ENCODE measurements at places on chromosomes 3 and 15.

- no peak for DNase-seq
These were observed 8.6 kb downstream of the KLHL25 start for GRCh38 chr15:85785887-85786780.

- no peak for DNase-seq
These were observed 91.3 kb downstream of the ARNT2 start for GRCh38 chr15:80495401-80495942.

DNA sequence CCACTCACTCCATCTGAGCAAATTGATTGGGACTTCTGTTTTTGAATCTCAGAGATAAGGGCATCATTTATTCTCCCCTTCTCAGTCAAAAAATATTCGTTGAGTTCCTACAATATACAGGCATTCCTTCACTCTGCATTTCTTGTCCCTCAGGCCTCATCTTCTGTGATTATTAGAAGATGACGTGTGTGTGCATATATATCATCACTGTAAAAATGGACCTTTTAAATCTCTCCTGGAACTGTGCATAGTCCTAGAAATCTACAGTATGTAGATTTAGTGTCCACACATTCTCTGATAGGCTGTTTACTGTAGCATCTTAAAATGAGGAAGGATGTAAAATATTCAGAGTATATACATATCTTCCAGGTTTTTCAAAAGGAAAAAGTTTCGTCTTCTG lies 43.2 kb upstream of the PLXNA1 start:
- no peak for DNase-seq

DNA sequence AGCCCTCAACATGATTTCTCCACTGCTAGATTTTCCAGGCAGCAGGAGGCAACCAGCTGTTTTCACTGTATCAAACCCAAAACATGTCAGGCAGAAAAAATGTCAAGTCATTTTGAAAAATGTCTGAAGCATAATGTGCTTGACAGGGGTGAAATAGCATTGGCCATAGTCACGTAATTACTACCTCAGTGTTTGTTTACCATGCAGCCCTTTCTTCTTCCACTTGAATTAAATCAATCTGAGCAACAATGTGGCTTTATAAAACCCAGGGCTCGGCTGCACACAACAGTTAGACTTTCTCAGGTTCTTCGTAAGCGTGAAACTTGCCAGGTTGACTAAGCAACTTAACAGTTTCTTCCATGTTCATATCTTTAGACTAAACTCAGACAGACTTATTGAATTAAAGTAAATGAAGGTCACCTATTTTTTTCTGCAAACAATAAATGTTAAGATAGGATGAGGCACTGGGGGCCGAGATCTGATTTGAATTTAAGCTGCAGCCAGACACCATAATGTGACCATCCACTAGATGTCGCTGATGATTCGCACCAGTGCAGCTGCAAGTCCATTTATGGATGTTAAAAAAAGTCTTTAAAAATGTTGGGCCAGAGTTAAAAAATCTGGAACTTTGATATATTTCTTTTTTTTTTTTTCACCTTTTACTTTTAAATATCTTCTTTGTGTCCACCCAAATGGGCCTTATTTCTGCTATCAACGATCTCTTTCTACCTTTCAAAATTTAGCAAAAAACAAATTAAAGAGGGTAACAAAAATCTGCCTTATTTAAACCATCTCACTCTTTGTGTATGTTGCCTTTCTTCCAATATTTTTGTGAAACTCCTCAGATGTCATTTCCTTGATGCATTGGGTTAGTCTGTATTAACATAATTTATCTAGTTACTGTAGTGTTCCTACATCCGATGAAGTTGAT lies 305.9 kb downstream of the CACNA2D3 start:
- no peak for DNase-seq

DNA sequence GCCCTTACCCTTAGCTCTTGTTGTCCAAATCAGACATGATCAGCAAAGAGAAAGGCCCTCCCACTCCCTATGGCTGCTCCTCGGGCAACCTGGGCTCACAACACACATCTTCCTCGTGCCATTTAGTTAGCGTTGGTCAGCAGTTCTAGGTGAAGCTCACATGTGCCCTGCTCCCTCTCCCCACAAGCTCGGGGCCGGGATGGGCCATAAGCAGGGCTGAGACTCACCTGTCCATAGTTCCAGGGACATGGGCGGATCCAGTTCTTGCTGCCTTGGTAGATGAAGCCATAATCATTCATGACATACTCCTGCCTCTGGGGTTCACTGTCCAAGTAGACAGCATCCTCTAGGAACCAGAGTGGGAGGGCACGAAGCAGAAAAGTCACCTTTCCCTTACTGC lies 10.4 kb downstream of the TGM5 start:
- peak; percentile 48 for DNase-seq

GRCh38 chr3:24523215-24523614 lies 28.6 kb upstream of the THRB start:
- no peak for DNase-seq

GRCh38 chr3:178586076-178586475 lies 49.8 kb downstream of the KCNMB2 start:
- DNase-seq = no peak

DNA sequence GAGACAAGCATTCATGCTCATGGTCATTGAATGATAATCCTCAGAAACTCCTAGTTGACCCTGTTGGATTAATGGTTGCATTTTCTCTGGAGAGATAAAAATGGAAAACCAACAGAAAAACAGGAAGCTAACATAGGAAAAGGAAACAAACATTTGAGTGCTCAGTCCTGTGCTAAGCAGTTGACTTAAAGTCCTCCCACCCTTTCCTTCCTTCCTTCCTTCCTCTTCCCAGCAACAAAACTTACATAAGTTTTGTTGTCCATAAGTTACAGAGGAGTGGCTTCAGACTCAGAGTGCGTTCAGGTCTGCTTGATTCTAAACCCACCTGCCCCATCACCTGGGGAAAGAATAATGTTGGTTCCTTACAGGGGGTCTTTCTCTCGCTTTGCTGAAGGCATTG lies 163.8 kb upstream of the RGMA start:
- DNase-seq = no peak

DNA sequence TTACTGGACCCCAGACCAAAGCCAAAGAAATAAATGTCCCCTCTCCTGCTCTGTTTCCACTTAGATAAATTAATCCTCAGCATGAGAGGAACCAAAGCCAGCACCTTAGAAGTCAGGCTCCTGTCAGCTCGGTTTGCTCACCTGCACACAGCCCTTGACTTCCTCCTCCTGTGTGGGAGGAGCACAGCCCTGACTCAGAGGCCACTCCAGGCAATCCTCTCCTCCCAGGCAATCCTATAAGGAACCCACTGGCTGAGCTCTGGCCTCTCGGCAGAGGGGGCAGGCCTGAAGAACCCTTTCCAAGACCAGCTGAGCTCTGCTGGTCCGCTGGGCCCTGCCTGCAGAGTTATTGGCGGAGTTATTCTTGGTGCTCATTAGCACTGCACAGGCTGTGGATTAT lies 30.8 kb downstream of the LIPC start:
- no peak for DNase-seq

DNA sequence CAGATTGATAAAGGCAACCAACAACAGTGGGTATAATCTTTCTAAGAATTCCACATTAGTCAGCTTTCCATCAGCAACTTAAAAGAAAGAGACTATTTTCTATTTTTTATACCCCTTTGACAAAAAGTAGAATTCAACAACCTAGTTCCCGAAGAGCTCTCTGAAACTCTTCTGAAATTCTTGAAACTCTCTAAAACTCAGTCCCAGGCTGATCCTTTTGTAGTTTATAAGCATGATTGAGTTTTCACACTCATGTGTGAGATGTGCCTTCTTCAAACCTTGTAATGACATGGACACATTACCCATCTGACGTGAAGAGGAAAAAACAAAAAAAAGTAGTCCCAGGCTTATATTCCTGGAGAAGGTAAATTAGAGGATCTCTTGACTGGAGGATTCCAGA lies 31.4 kb downstream of the RAF1 start:
- DNase-seq = no peak

GRCh38 chr15:52716536-52716935 lies 37.3 kb upstream of the ATOSA start:
- DNase-seq = no peak

GRCh38 chr3:99702953-99703943 lies 64.9 kb downstream of the COL8A1 start:
- DNase-seq = no peak

- DNase-seq = no peak
These were observed 243.7 kb downstream of the SLC9A9 start for GRCh38 chr3:143604402-143605185.

DNA sequence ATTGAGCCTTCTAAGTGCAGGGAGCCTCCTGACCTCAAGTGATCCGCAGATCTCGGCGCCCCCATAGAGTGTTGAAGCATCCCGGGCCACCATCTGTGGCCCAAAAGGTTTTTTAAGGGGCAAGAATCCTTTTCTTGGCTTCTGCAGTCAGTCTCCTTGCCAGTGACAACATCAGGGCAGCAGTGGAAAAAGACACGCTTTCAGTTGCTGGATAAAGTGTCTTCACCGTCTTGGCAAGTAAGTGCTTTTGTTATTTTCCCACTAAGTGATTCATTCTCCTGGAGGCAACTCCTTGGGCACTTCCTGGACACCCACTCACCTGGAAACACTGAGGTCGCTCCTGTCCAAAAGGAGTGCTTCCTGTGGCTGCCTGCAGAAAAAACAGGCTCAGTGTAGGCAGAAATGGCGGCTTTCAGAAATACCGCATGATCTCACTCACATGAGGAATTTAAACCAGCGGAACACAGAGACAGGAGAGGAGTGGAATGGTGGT lies 71.7 kb upstream of the ABHD2 start:
- peak; percentile 82 for DNase-seq
